Stimulated activated CD4-positive, alpha-beta T cell treated with anti-CD3 and anti-CD28 coated beads, Interleukin-1b, Interleukin-23, amount 100 ng/mL, for 4 hours (primary cell): ENCODE measurements at places on chromosomes 1 and 21.

DNA sequence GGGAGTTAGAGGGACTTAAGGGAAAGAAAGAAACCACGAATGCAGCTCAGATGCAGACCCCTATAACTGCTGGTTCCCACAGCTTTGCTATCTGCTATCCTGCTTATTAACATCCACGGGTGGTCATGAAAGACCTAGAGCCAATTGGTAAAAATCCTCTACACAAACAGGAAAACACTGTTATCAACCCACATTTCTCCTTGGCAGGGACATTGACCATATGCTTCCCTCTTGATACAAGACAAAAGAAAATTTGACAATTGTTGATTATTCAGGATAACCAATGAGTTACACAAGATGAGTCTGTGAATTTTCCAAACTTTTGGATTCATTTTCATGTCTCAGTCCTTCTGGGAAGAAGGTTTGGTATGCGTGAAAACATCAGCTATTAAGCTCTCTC lies 90.4 kb downstream of the TIAM1 start:
- no peak for DNase-seq

GRCh38 chr1:156245451-156246232 lies 2.2 kb downstream of the PAQR6 start:
- no peak for DNase-seq

DNA sequence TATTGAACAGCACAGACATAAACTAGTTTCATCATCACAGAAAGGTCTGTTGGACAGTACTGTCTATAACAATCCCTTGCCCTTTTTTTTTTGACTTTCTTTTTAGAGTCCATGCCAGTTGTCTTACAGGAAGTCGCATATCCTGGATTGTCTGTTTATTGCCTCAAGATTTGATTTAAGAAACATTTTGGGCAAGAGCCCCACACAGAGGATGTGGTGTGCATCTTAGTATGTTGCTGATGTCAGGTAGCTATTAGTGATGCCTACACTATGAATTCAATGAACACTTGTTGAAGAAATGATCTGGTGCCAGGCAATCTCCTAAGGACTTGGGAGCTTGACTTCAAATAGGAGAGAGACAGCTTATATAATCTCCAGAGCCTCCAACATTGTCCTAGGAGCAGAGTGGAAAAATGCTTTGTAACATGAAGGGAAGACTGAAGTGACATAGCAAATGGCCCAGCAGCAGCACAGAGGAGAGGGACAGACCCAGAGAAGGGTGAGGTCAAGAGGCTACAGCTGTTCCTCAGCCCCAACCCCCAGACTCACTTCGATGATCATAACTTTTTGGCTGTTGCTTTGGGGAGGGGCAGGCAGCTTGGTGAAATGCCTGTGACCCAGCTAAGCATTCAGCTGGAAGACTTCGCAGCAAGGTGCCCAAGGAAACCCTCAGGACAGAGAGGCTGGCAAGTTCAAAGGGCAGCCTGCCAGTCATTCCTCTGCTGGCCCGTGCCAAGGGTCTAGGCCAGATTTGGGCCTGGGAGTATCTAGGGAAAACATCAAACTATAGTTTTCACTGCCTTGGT lies 7.5 kb upstream of the RAB29 start:
- no peak for DNase-seq

GRCh38 chr1:189851806-189852367 lies 625.8 kb downstream of the BRINP3 start:
- no peak for DNase-seq

GRCh38 chr1:28031173-28031572 lies 57.2 kb downstream of the EYA3 start:
- DNase-seq = no peak

- DNase-seq = no peak
Observed at GRCh38 chr1:205715628-205716027, 34.4 kb downstream of the NUCKS1 start.

DNA sequence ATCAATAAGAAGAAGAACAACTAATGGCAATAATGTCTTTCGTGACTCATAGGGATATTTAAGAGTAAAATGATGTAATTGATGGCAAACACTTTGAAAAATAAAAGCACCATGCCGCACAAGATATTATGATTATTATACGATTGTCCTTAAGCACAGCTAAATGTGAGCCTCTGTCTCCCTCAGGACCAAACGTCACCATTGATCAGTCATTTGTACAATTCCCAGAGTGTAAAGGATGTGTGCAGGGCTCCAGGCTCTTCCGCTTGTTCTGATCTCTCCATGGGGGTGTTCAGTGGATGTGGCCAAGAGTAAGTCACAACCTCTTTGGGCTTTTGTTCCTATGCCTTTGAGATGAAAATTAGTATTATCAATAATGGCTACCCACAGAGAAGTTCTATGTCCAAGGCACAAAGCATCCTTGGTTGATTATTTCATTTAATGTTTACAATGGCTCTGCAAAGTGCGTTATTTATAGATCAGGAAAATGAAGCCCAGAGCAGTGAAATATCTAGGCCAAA lies 17.7 kb upstream of the C1orf87 start:
- no peak for DNase-seq

- DNase-seq = no peak
Observed at GRCh38 chr1:237186675-237187074, 144.7 kb downstream of the RYR2 start.
